NCI-H1694 (cell line): ENCODE measurements at places on chromosomes 7 and 10.

DNA sequence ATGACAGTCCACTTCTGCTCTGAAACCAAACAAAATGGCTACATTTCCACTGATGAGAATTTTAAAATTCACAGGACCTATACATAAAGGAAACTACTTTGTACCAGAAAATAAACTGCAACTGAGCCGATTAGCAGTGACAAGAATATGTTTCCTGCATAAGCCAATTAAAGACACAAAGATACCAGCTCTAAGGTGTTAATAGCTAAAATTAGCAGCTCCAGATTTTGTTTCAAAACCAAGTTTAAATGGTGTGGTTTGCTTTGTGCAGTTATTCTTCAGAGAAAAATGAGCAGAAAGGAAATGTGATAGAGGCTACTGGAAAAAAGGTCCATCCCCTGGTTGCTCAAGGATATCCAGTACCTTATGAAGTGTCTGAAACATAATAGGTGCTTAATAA lies 123.2 kb downstream of the ANK3 start:
- no peak for DNase-seq

GRCh38 chr7:46619723-46620310 lies 698.7 kb upstream of the IGFBP3 start:
- no peak for DNase-seq

DNA sequence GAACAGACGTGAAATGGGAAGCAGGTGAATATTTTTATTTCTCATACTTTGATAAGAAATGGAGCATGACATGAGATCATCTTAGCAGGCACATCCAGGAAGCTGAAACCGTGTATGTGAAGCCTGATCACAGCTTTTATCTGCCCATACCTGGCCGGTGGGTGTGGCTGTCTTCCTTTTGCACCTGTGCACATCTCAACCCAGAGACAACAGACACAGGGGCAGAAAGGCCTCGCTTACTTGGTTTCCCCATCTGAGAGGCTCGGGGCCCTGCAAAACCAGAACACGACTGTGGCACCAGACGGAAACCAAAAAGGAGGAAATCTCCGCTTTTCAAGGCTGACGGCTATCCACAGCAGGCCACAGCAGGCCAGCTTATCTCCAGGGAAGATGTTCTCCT lies 116.4 kb downstream of the TCERG1L start:
- DNase-seq: no peak

- no peak for DNase-seq
Measured at GRCh38 chr10:33306701-33307519, 27.6 kb downstream of the NRP1 start.

DNA sequence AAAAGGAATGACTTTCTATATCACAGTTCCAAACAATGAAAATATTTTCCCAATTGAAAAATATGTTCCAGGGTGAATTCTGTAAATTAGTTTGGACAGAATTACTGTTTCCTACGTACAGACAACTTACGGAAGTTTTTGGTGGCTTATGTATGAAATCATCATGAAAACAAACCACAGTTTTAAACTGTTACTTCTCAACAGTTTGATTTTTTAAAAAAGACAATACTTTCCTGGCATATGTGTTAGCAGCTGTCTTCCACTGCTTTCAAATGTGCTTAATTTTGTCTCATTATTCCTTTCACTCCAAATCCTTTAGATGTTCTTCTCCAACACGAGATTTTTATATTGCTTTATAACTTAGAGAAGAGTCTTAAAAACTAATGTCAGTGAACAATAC lies 56.2 kb downstream of the SEMA3A start:
- DNase-seq: no peak

DNA sequence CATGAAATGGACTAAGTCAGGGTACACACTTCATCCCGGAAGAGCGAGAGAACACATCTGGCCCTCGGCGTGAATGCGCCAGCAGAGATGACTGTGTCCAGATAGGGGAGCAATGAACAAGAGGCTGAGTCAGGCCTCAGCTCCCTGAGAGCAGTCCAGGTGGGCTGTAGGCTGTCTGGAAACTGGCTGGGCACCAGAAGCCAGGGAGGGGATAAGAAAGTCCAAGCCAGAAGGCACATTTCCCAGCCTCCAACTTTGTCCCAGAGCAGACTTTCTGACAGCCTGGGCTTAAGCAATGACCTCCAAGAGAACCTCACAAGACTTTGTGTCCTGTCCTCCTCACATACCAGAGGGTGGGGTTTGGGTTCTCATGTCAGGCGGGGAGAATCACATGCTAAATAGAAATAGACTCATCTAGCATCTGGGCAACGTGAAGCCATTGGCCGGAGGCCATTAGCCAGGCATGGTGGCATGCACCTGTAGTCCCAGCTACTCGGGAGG lies 157.2 kb downstream of the ARHGAP12 start:
- no peak for DNase-seq

- DNase-seq: no peak
Measured at GRCh38 chr7:127751490-127752448, 99.8 kb downstream of the SND1 start.

GRCh38 chr7:148447221-148447849 lies 143.2 kb upstream of the C7orf33 start:
- no peak for DNase-seq

- DNase-seq: no peak
Measured at GRCh38 chr10:62794306-62794705, 10.2 kb upstream of the ADO start.

- no peak for DNase-seq
Measured at GRCh38 chr10:17134737-17135260, 5.2 kb upstream of the CUBN start.

DNA sequence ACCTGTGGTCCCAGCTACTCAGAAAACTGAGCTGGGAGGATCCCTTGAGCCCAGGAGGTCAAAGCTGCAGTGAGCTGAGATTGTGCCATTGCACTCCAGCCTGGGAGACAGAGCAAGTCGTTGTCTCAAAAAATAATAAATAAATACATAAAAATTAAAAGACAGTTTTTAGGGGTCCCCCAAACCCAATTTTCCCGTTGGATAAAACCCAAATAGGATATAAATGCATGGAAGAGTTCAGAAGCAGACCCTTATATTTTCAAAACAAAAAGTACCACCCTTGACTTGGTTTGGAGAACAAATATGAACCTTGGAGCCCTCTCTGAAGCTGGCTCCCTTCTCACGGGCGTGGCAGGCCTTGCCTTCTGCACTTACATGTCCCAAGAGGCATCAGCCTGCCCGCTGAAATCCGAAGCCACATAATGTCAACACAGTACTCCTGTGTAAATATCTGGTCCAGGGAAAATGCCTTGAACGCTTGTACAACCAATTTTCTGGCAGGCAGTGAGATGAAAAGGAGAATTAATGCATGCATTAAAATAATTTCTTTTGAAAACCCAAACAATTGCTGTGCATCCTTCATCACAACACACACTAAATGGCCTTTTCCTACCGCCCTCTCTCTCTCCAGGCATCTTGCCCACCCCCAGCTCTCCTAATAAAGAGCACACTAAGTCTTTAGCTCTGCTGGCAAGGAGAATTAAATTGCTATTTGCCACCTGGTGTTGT lies 46.4 kb upstream of the PARD3 start:
- DNase-seq: peak; percentile 28

GRCh38 chr10:96305019-96305418 lies 785 bp downstream of the DNTT start:
- no peak for DNase-seq

GRCh38 chr7:97851683-97852082 lies 20.5 kb downstream of the ASNS start:
- no peak for DNase-seq

GRCh38 chr7:4085937-4086691 lies 596.0 kb upstream of the FOXK1 start:
- DNase-seq: no peak

- no peak for DNase-seq
Measured at GRCh38 chr7:104790440-104790839, 223.6 kb upstream of the KMT2E start.

DNA sequence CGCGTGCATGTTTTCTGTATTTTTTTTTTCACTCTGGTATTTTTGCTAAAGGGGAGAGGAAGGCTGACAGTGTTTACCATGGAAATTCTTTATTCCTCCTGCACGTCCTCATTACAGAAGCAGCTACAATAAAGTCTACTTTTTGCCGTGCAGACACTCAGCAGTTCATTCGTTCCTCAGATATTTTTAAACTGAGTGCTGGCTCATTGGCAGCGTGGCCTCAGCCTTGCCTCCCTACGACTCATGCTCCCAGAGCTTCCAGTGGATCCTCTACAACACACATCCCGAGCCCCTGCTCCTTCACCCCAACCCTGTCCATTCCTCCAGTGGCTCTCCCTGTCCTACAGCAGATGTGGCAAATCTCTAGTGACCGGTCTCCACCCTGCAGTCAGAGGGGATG lies 239.2 kb upstream of the ZMIZ1 start:
- DNase-seq: no peak

GRCh38 chr10:96501985-96502384 lies 11.7 kb downstream of the TLL2 start:
- DNase-seq: no peak

GRCh38 chr10:103709341-103709920 lies 145.9 kb downstream of the SH3PXD2A start:
- no peak for DNase-seq

- no peak for DNase-seq
Measured at GRCh38 chr10:71765176-71765904, 8.0 kb downstream of the VSIR start.

DNA sequence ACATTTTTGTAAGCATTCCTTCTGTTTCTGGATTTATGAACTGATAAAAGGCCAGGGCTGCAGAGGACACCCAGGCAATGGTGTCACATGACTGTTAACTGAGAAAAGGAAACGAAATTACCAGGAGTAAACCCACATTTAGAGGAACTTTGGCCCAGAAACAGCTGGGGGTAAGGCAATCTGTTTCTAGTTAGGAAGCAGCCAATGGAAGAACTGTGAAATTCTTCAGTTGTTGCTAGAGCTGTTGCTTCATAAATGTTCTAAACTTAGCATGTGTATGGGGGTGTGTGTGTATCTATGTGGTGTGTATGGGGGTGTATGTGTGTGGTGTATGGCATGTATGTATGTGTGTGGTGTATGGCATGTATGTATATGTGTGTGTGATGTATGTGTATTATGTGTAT lies 11.8 kb upstream of the PDCD4 start:
- DNase-seq: no peak

DNA sequence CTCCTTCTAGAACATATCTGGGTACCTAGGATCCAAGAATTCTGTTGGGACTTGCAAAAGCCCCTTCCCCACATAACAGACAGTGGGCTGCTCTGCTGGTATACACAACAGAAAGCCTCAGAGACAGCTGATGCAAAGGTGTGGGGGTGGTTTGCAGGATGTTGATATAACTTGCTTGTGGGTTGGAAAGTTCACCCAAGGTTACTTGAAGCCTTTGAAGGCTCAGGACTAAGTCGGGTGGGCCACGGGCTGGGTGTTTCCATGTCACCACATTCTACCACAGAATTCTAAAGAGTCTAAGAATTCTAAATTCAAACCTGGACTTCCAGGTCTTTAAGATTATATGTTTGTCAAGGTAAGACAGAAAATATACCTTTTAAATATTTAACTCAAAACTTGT lies 7.4 kb upstream of the NRCAM start:
- no peak for DNase-seq

- DNase-seq: no peak
Measured at GRCh38 chr7:100071018-100071723, 10.4 kb downstream of the ZNF3 start.

- no peak for DNase-seq
Measured at GRCh38 chr7:137652721-137653120, 194.1 kb downstream of the DGKI start.

DNA sequence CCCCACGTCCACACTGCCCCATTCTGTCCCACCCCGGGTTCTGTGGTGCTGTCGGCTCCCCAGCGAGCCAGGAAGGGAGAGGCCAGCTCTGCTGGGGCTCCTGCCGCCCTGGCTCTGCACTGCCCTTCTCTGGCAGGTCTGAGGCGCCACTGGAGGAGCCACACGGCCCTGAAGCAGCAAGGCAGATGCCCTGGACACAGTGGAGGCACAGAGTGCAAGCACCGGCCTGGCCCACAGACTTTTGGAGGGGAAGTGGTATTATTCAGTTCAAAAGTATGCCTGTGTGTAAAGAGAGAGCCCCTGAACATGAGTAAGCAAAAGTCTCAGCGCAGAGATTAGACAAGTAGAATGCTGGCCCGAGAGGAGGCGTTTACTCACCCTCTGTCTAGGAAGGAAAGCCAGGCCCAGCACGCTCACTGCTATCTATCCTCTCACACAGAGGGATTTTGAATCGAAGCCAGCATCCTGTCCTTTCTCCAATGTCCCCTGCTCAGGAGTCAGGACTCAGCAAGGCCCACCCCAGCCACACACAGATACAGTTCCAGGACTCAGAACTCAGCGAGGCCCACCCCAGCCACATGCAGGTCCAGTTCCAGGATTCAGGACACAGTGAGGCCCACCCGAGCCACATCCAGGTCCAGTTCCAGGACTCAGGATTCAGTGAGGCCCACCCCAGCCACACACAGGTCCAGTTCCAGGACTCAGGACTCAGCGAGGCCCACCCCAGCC lies 115.0 kb downstream of the EGFR start:
- DNase-seq: no peak

- no peak for DNase-seq
Measured at GRCh38 chr10:86942441-86943315, 14.7 kb downstream of the MMRN2 start.

DNA sequence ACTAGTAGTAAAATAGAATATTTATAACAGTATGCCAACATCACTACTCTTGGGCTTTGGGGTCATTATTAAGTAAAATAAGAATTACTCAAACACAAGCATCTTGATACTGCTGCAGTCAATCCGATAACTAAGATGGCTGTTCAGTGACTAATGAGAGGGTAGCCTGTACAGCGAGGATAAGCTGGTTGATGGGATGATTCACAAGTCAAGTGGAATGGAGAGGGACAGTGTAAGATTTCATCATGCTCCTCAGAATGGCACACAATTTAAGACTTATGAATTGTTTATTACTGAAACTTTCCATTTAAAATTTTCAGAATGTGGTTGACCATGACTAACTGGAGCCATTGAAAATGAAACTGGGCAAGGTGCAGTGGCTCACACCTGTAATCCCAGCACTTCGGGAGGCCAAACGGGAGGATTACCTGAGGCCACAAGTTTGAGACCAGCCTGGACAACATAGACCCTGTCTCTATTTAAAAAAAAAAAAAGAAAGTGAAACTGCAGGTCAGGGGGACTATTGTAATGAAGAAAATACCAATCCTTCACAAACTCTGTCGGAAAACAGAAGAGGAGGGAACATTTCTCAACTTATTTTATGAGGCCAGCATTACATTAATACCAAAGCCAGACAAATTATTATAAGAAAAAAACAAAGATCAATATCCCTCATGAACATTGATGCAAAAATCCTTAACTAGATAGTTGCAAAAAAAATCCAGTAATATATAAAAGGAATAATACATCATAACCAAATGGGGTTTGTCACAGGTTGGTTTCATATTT lies 11.2 kb downstream of the AVL9 start:
- DNase-seq: no peak

GRCh38 chr7:3469641-3470040 lies 168.6 kb downstream of the SDK1 start:
- DNase-seq: no peak

GRCh38 chr10:52488606-52489485 lies 174.8 kb downstream of the DKK1 start:
- no peak for DNase-seq
